ENCODE measurements at places on chromosomes 1 and 21.

- peak; percentile 90 for DNase-seq
- peak overlapping the region; percentile 79 for H3K4me3 ChIP-seq
- peaks cover 82% of the 10 kb centered on the region for H3K36me3 ChIP-seq
These were observed 26.7 kb downstream of the SLC2A1 start for GRCh38 chr1:42931911-42932422.

- H3K4me1 ChIP-seq = peaks cover 3% of the 10 kb centered on the region
- no peaks in the 10 kb centered on the region for H3K36me3 ChIP-seq
- no peak overlapping the region for H3K4me3 ChIP-seq
- no peak for DNase-seq
- peaks cover 5% of the 10 kb centered on the region for H3K27me3 ChIP-seq
These were observed 20.4 kb downstream of the CACHD1 start for GRCh38 chr1:64490213-64490818.

DNA sequence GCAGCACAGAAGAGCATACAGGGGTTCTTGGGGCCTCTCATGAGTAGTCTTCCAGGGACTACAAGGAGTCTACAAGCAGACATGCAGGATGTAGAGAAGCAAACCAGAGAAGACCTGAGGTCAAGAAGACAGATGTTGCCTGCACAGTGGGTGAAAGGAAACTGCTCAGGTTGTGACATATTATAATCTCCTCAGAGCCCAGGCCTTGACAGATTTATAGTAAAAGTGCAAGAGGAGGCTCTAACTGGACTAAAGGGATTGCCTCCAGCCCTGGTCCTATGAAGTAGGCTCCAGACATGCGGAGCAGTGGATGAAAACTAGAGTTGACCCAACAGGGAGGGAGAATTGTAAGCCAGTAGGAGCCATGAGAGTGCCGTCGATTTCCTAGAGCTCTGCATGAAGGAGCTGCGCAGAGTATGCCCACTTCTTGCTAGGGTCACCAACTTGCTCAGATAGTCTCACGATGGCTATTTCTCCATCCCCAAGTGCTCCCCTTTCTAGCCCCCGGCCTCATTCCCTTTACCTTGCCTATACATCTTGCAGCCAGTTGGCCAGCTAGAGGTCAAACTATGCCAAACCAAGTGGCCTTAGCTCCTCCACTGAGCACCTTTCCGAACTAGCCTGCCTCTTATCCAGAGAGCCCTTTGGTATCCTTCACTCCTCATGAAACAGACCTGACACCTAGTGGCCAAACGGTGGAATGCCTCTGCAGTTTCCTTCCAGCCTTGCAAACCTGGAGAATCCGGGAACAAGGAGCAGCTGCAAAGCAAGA is 36.2 kb upstream of the IPO9 start:
- peak; percentile 64 for DNase-seq
- peaks cover 11% of the 10 kb centered on the region for H3K27me3 ChIP-seq
- no peak overlapping the region for H3K4me3 ChIP-seq
- H3K27ac ChIP-seq = no peak overlapping the region
- peaks cover 24% of the 10 kb centered on the region for H3K4me1 ChIP-seq

GRCh38 chr1:178339834-178340233 is 156.9 kb downstream of the CLEC20A start:
- no peaks in the 10 kb centered on the region for H3K36me3 ChIP-seq
- H3K27me3 ChIP-seq = no peaks in the 10 kb centered on the region
- DNase-seq = no peak
- H3K27ac ChIP-seq = no peak overlapping the region
- no peak overlapping the region for H3K4me3 ChIP-seq

- H3K4me3 ChIP-seq = no peak overlapping the region
- no peak overlapping the region for H3K27ac ChIP-seq
- peaks cover 10% of the 10 kb centered on the region for H3K4me1 ChIP-seq
- no peaks in the 10 kb centered on the region for H3K27me3 ChIP-seq
- H3K36me3 ChIP-seq = no peaks in the 10 kb centered on the region
These were observed 17.8 kb upstream of the JAK1 start for GRCh38 chr1:64984106-64984505.

All from activated naive CD4-positive, alpha-beta T cell treated with anti-CD3 and anti-CD28 coated beads, Interleukin-2, amount 10 ng/mL, durations not matched to agents 7 days and 5 days (primary cell).